Activated CD4-positive, alpha-beta T cell treated with anti-CD3 and anti-CD28 coated beads for 4 hours (primary cell): ENCODE measurements at places on chromosomes 4 and X.

- DNase-seq, result no peak
These were observed 59.8 kb upstream of the PPP1R2C start for GRCh38 chrX:42837747-42838146.

- DNase-seq, result no peak
These were observed 39.0 kb upstream of the RASL11B start for GRCh38 chr4:52822972-52823701.

DNA sequence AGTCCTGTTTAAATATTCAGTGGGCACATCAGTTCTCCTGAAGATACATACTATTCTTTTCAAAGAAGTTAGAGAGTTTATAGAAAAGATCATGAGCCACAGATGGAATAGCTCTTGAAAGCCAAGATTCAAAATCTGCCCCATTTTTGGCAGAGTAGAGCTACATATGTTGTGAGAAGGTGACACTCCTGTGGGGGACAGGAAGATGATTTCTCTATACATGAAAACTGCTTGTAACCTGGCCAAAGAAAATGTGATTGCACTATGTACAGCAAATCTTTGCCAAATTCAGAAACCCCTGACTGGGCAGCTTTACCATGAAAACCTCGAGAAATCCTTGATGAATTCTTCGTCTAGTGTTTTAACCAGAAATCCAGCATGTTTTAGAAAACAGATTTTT is 44.9 kb downstream of the GPM6A start:
- DNase-seq, result no peak

GRCh38 chrX:50815120-50815519 is 1.1 kb upstream of the SHROOM4 start:
- DNase-seq, result no peak

DNA sequence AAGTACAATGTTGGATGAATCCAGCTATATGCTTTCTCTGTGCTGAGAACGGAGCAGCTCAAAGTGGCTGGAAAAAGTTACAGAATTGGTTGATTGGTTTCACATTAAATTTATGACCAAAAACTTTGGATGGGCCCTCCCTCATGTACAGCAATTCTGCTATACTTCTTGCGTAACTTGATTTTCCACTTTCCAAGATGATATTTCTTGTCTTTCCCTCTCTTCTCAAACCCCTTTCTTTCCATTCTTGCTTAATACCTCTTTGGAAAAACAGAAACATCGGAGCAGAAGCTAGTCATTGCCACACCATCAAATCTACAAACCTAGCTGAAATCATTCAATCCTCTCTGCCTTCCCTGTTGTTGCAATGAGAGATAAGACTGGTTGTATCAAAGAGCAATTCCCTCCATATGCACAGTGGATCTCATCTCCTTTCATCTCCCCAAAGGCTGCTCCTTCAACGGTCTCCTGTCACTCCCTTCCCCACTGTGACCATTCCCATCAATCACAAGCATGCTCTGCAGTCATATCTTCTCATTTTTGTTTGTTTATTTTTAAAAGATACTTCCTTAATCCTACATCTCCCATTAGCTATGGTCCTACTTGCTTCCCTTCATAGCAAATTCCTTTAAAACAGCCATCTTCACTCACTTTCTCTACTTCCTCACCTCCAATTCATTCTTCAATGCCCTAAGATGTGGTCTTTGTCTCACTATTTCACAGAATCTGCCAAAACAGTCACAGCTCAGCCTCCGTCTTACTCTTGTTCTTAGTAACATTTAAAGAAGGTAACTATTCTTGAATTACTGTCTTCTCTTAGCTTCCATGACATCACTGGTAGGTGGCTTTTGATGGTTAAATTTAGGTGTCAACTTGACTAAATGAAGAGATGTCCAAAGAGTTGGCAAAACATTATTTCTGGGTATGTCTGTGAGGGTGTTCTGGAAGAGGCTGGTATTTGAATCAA is 145.5 kb downstream of the FAM13A start:
- DNase-seq, result no peak

- DNase-seq, result no peak
These were observed 77.0 kb downstream of the COQ2 start for GRCh38 chr4:83207497-83208101.

GRCh38 chr4:141241986-141242385 is 21.3 kb downstream of the ZNF330 start:
- no peak for DNase-seq

DNA sequence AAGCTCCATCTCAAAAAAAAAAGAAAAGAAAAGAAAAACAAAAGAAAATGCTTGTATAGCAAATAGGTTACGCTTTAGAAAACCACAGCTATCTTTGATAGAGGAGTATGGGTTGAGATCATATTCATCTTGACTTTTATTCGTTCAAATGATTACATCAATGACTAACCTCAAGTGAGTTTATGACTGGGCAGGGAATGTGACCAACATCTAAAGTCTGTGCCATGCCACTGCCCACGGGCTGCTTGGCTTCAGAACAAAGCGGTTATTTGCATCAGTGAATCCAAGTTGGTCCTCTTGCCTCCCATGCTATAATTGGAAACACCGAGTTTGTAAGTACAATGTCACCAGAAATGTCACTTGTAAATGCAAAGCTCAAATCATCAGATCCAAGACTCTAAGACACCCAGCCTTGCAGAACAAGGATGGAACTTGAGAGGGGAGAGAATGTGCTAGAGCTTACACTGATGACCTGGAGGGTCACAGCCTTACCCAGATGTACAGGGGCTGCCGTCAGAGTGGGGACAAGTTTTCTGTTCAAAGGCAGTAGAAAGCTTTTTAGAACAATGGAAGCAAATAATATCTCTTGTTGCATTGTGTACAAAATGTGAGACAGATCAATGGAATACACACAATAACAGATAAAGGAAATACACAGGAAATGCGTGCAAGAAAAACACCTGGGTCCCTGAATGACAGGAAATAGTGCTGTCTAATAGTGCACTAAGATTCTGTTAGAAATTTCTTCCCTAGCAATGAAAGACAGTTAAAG is 8.4 kb upstream of the OPN1LW start:
- DNase-seq, result no peak
